ENCODE measurements at places on chromosomes 2 and 18. TPM values are rescaled to one million over a fixed set of nuclear protein-coding genes. Genes with fewer than 3 reads are reported as not detected.

FOXI3 gene
- not detected for total RNA-seq

NT5C1B gene
- total RNA-seq: not detected

WDR43 gene
- 123 TPM for total RNA-seq

RTP5 gene
- total RNA-seq: not detected

EGR4 gene
- total RNA-seq: not detected

SERPINB4 gene
- total RNA-seq: 63.5 TPM

VIT gene
- total RNA-seq: not detected

Data from nasal cavity respiratory epithelium epithelial cell of viscerocranial mucosa (primary cell).